Brain pericyte (primary cell): ENCODE measurements at places on chromosomes 2 and 18.

GRCh38 chr2:24793761-24794435, 673 bp downstream of the CENPO start:
- no peak for DNase-seq

GRCh38 chr18:62091487-62092120, 95.3 kb downstream of the PIGN start:
- no peak for DNase-seq

- no peak for DNase-seq
Measured at GRCh38 chr2:152580714-152581113, 136.5 kb downstream of the PRPF40A start.

DNA sequence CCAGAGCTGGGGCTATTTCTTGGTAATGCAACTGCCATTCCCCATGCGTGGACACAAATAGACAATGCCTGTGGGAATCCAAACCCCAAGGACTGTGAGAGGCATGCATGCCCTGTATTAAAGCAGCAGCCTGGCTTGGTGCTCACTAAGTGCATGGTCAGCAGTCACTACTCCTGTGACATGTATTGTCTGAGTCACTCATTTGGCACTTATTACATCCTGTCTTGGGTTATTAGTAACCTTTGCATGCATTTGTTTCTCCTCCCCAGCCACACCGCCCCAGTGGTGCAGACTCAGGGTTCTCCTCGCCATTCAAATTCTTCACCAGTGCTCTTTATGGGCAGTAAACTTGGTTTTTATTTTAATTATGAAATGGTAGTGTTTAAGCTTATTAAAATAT, 30.2 kb downstream of the PRKCE start:
- DNase-seq, result no peak

GRCh38 chr2:28835781-28836180, 25.1 kb downstream of the SPDYA start:
- DNase-seq, result no peak

DNA sequence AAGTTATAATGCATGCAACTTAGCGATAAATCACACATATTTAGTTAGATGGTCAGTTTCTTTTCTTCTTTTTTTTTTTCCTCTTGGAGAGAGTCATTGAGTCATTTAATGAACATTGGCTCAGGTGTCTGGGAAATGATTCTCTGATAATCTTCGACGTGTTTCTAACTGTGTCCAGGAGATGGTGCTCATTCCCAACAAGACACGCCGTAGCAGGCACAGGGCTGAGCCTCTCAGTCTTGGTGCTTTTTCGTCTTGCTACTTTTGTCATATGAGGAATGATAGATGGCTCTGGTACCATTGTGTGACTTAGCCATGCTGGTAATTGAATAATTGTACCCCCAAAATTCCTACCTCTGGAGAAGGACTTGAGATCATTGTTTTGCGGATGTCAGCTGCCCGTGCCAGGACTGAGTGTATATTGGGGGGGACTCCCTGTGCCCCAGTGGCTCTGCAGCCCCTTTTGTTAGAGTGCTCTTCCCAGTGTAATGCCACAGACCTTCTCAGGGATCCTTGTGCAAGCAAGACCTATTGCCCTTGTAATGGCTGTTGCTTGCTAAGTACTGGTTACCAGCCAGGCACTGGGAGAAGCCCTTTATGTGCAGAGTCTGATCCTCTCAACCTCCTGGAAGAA, 107.6 kb upstream of the CYRIA start:
- no peak for DNase-seq

GRCh38 chr2:1088192-1088860, 137.7 kb downstream of the SNTG2 start:
- DNase-seq, result no peak

GRCh38 chr2:2810504-2810903, 479.4 kb upstream of the MYT1L start:
- no peak for DNase-seq

GRCh38 chr2:43379494-43379893, 153.1 kb upstream of the ZFP36L2 start:
- DNase-seq, result no peak

DNA sequence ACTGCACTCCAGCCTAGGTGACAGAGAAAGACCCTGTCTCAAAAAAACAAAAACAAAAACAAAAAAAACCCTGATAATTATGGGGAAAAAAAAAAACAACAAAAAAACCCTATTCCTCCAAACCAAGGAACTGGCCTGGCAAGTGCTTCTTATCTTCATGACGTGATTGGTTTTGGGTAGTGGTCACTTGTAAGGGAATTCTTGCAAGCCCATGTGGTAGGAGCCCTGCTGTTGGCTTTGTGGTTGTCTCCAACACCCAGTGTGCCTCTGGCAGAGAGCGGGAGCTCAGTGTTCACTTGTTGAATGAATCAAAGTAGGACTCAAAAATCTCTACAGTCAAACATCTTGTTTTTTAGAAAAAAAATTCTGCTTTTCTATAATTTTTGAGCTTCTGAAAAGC, 6.0 kb downstream of the GALM start:
- DNase-seq, result no peak

DNA sequence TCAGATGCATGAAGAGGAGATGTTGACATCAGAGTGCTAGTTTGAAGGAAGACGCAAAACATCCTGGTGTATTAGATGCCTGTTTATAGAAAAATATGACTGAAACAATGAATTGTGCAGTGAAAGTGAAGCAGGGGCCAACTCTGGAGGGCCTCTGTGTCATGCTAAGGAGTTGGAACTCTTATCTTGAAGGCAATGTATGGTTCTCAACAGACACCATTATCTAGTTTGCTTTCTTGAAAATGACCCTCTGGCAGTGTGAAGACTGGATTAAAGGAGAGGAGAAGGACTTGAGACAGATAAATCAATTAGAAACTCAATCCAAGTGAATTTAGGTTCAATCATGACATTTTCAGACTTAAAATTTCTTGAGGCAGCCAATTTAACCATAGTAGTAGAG, 63.1 kb downstream of the ITGA4 start:
- no peak for DNase-seq
